ENCODE measurements at places on chromosomes 6 and 20.

- no peak for DNase-seq
These were observed 77.4 kb upstream of the TMEM170B start for GRCh38 chr6:11460001-11460668.

GRCh38 chr6:26501482-26501986 lies 1.4 kb downstream of the BTN1A1 start:
- peak; percentile 19 for DNase-seq

DNA sequence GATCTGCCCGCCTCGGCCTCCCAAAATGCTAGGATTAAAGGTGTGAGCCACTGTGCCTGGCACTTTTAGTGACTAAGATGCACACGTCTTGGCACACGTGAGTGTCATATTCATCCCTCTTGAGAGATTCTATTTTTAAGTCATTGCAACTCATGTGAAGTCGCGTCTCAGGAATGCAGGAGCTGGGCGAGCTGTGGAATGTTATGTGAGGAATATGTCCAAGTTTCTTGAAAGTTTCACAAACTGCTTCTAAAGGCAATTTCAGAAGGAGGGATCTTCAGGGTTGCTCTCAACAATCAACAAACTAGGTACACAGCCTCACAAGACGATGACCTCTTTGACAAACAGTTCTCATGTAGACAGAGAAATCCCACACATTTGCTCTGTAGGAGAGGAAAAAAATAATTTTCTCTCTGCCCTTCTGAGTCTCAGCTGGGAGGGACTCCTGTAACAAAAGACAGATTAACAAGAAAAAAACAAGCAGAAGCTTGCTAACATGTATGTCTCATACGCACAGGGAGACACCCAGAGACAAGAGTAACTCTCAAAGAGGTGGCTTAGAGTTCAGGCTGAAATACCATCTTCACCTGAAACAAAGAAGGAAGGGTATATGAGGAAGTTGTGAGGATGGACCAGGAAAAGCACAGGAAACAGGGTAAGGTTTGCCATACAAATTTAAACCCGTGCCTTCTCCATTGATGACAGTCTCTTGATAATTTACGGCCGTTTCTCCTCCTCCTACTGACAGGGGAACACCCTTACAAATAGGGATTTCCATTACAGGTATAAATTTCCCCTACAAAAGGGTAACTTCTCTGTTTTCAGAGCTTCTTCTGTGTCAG lies 45.3 kb upstream of the FAM50B start:
- no peak for DNase-seq

DNA sequence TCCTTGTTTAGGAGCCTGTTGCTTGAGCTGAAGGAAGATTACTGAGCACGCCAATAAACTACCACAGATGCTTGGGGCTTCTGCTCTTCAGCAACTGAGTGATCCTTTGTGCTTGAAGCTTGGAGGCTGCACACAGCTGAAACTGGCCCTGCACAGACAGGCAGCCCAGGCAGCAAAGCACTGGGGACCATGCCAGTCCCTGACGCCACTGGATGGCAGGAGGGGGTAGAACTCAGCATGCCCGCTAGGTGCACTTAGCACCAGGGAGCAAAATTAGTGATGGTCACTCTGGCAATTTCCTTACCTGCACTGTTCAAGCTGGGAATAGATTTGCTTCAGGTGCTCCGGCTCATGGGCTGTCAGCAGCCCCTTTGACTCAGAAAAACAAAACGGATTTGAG lies 91.5 kb downstream of the FAM50B start:
- DNase-seq, result no peak

DNA sequence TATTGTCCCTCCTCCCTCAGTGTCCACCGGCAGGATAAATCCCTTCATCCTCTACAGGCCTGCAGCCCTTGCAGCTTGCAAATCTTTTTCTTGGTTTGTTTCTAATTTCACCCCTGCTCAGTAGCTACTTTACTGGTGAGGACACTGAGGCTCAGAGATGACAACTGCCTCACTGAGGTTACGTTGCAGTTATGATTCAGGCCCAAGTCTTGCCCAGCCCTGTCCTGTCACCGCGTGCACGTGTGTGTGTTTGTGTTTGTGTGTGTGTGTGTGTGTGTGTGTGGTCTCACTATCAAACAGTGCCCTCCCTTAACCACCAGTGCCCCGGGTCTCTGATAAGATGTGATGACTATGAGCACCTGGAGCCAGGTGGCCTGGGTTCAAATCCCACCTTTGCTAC lies 21.1 kb downstream of the FAM110A start:
- no peak for DNase-seq

All from activated T-cell treated with anti-CD3 and anti-CD28 coated beads for 4 hours (primary cell).